SJSA1 (cell line): ENCODE measurements at places on chromosomes 1 and 21. TPM values are rescaled to one million over a fixed set of nuclear protein-coding genes. Genes with fewer than 3 reads are reported as not detected.

DNA sequence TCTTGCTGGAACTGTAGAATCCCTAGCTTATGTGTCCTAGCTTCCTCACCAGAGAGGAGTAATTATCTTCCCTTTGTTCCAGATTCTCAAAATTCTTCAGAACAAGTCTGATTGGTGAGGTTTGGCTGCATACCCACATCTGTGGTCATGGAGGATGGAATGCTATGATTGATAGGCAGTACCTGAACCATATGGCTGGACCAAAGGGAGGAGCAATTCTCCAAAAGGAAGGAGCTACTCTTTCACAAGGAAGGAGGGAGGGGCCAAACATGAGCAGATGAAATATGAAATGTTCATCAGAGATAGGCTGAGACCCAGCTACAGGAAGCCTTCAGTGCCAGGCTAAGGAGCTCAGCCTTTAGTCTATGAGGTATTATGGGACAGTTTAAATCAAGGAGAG, 5.0 kb upstream of the RNF19B start:
- H3K27me3 ChIP-seq, result peaks cover 16% of the 10 kb centered on the region
- H3K4me1 ChIP-seq, result peaks cover 13% of the 10 kb centered on the region
- no peak for DNase-seq
- no peak overlapping the region for H3K27ac ChIP-seq
- no peaks in the 10 kb centered on the region for H3K36me3 ChIP-seq

Gene ZNF695
- 3.0 and 10.4 TPM in 2 replicates for total RNA-seq

DNA sequence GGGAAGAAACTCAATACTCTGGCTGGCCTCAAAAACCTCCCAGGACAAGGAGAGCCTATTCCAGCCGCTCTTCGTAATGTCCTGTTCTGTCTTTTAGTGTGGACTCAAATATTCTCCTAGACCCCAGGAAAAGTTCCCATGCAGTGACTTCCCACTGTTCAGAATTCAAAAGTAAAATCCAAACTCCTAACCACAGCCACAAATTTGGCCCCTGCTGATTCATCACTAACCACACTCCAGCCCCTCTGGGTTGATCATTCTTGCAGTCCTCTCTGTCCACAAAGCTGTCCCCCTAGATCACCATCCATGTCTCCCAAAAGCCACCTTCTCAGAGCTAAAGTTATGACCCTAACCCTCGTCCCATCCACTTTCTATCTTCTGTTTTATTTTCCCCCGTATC, 5.1 kb downstream of the CTNNBIP1 start:
- no peak overlapping the region for H3K27ac ChIP-seq
- H3K27me3 ChIP-seq, result no peaks in the 10 kb centered on the region
- no peak overlapping the region for H3K4me3 ChIP-seq
- no peak for DNase-seq

Gene PCBP3
- total RNA-seq, result 15.2 and 29.4 TPM in 2 replicates

DNA sequence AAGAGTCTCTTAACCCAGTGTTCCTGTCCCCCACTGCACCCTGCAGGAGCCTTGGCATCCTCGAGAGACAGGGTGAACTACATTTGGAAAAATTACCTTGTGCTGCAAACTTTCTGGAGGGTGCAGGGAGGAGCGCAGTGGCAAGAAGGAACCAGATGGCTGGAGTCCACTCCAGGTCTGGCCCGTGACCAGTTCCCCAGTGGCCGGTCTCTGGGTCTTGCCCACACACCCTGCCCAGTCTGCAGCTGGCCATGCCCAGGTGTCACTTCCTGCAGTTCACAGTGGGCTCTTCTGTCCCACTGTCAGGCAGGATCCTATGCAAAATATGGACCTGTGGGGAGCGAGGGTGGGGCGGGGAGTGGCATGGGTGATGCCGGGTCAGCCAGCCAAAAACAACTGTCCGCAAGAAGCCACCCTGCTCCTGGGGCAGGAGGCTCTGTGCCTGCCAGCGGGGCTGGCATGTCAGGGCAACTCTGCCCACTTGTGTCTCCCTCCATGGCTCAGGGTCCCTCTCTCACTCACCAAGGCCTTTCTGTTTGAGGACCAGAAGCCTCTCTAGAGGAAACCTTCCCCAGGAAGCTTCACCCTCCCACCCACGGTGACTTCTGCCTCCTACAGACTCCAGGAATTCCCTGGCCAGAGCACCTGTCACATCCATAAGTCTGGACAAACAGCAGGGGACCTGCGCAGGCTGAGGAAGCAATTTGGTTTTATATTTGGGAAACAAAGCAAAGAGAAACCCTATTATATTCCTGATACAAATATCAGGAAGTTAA, 55.6 kb downstream of the KIF21B start:
- H3K36me3 ChIP-seq, result no peaks in the 10 kb centered on the region
- no peak overlapping the region for H3K27ac ChIP-seq
- no peaks in the 10 kb centered on the region for H3K27me3 ChIP-seq

DNA sequence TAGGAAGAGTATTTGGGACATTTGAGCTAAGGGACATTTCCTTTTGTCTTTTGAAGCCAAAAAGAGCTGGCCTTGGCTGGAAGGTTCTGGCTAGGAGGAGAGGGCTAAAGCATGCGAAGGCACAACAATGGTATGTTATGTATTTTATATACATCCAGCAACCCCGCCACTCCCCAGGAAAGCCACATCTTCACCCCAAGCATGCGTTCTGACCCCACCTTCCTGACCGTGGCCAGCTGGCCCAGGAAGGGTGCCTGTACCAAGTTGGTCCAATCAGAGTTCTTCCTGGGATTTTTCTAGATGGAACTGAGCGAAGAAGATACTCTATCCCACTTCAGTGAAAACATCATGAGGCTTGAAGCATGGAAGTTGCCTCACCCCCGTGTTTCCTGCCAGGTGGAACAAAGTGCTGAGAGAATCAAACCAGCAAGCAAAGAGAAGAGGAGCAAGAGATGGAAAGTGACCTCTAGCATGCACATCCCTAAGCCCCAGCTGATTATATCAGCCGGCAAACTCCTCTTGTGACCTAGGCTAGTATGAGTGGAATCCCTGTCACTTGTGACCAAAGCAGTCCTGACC, 82.7 kb downstream of the BCAR3 start:
- peaks cover 25% of the 10 kb centered on the region for H3K36me3 ChIP-seq
- no peak overlapping the region for H3K27ac ChIP-seq
- peaks cover 11% of the 10 kb centered on the region for H3K4me1 ChIP-seq
- DNase-seq, result no peak
- no peak overlapping the region for H3K4me3 ChIP-seq

- H3K27ac ChIP-seq, result no peak overlapping the region
- H3K4me3 ChIP-seq, result no peak overlapping the region
- DNase-seq, result no peak
- H3K4me1 ChIP-seq, result peaks cover 53% of the 10 kb centered on the region
- peaks cover 2% of the 10 kb centered on the region for H3K36me3 ChIP-seq
Measured at GRCh38 chr1:113935176-113935575, 6.1 kb downstream of the HIPK1 start.
